ENCODE measurements at places on chromosomes 12 and 14.
A peak's percentile ranks its signal among the peaks of the same experiment; 100 is the strongest.

DNA sequence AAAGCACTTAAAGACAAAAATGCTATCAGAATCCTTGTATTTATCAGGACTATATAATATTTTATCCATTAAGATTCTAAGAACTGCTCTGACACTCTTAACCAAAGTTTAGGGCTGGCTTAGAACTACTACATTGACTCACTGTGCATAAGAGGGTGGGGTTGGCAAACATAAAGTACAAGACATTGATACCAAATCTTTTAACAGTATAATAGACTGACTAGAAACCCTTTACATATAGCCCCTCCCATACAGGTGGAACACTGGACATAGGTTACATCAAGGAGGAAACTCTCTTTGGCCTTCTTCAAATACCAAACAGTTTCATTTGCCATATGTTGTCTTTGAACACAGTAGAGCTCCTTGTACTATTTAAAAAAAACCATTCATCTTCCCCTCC is 15.6 kb upstream of the REP15 start:
- no peak for DNase-seq

DNA sequence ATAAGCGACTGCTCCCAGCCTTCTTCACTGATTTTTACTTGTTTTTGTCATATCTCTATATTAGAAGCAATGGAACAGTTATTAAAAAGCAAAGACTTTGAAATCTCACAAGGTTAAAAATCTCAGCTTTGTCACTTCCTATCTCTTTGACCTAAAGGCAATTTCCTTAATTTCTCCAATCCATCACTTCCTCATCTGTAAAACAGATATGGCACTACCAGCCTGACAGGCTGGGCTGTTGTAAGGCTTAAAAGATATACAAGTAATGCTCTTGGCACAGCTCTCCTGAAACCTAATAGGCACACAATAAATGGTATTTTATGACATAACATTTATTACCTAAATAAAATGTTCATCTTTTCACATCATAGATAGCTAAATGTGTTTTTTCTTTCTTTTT is 25.6 kb downstream of the ATXN2 start:
- DNase-seq: no peak

DNA sequence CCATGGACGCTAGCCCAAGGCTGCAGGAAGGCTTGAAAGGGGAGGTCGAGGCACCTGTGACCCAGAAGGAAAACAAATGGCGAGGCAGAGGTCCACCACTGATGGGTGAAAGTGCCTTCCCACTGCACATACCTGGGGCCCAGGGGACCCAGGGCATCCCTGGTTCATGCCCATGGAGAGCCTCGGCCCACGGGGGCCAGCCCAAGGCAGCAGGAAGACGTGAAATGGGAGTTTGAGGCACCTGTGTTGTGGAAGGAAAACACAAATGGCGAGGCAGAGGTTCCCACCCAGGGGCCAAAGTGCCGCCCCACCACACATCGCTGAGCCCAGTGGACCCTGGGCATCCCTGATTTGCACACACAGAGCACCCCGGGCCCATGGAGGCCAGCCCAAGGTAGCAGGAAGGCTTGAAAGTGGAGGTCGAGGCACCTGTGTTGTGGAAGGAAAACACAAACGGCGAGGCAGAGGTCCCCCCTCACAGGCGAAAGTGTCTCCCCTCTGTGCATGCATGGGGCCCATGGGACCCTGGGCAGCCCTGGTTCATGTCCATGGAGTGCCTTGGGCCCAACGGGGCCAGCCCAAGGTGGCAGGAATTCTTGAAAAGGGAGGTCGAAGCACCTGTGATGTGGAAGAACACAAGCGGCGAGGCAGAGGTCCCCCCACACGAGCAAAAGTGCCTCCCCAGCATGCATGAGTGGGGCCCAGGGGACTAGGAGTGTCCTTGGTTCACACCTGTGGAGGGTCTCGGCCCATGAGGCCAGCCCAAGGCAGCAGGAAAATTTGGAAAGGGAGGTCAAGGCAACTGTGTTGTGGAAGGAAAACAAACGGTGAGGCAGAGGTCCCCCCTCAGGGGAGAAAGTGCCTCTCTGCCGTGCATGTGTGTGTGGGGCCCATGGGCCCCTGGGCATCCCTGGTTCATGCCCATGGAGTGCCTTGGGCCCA is 383.3 kb downstream of the ALG10 start:
- DNase-seq: no peak

- DNase-seq: no peak
These were observed 106.1 kb upstream of the TMEM132D start for GRCh38 chr12:130009961-130010360.

DNA sequence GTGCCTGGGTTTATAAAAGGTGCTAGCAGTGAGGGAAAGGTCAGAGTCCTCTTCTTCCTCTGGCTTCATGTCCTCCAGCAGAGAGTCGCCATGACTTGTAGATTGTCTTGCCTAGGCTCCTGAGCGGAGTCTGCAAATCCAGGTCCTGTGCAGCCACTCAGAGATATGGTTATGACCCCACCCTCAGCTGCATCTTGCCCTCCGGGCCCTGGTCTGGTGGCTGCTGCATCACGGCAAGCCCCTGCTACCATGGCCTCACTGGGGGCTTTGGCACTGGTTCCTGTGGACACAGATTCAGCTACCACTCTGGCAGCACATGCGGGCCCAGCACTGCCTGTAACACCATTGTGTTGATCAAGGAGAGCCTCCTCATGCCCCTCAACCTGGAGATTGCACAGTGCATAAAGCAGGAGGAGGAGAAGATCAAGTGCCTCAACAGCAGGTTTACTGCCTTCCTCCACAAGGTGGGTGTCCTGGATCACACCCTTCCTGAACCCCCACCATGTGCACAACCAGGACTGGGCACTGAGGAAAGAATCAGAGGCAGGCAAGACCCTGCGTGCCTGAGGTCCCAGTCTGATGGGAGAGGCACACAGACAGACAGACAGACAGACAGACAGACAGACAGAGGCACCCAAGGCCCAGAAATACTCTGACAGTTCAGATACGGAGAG is 10.5 kb upstream of the KRT86 start:
- DNase-seq: no peak

- DNase-seq: no peak
These were observed 32.7 kb downstream of the CCDC175 start for GRCh38 chr14:59543873-59544272.

- no peak for DNase-seq
These were observed 64.2 kb downstream of the ERGIC2 start for GRCh38 chr12:29316752-29317151.

GRCh38 chr12:90295858-90296257 is 587.2 kb upstream of the ATP2B1 start:
- DNase-seq: no peak

DNA sequence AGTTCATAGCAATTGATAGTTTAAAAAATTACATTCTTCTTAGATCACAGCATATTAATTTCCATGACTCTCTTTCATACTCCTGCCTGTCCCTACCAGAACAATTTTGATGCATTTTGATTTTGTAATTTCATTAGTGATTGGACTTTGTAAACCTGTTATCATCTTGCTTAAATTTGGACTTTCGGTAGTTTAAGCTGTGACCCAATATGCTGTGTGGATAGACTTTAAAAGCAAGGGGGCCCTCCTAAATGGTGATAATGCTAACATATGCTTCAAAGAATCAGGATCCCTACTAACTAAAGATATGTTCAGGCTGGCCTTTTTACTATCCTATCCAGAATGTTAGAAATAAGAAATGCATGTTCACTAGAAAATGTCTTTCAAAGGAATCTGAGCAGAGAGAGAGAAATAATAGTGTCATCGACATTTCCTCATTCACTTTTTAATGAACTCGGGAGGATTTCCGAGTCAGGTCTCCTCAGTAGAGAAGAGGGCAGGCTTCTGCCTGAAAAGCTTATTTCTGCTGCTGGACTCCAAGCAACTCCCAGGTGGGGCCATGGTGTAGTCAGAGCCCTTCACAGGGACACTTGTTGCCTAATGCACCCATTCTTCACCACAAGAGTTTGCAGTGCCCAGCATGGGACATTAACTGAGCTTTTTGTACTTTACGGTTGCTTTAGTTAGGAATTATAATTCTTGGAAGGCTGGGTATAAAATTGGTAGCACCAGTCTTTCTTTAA is 16.7 kb downstream of the SLC38A4 start:
- DNase-seq: no peak

GRCh38 chr12:45458238-45458637 is 242.3 kb downstream of the ANO6 start:
- no peak for DNase-seq

- DNase-seq: no peak
These were observed 96.0 kb downstream of the SRGAP1 start for GRCh38 chr12:63940310-63941005.

- DNase-seq: no peak
These were observed 2.6 kb downstream of the PSME1 start for GRCh38 chr14:24138396-24139271.

- DNase-seq: no peak
These were observed at the start of gene GMPR2 for GRCh38 chr14:24232645-24233537. Gene GMPR2 (plus strand): TSS chr14:24232929. CDS start chr14:24233254, 325 bp downstream.

DNA sequence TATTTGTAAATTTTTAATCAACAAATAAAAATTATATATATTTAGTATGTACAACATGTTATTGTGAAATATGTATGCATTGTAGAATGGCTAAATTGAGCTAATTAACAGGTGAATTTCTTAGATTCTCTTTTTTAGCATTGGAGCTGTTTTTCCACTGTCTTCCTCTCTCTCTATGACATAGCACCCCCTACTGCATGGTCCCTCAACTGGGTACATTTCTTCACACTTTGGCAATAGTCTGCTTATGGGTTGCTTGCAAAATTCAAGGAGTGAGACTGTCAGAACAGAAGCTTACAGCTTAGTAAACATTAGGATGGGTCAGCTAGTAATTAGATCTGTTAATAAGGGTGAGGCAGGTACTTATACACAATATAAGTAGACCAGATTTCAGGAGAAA is 658.5 kb upstream of the MGAT4C start:
- DNase-seq: no peak

GRCh38 chr12:26396402-26396801 is 201.0 kb downstream of the SSPN start:
- DNase-seq: no peak

GRCh38 chr14:62066304-62066703 is 304.1 kb downstream of the SNAPC1 start:
- DNase-seq: no peak

- DNase-seq: no peak
These were observed 64.6 kb downstream of the CALM1 start for GRCh38 chr14:90461425-90461824.

- DNase-seq: no peak
These were observed 791.2 kb downstream of the TMEM121 start for GRCh38 chr14:106317593-106317992.

GRCh38 chr12:32179011-32179395 is 72.4 kb downstream of the BICD1 start:
- DNase-seq: no peak

DNA sequence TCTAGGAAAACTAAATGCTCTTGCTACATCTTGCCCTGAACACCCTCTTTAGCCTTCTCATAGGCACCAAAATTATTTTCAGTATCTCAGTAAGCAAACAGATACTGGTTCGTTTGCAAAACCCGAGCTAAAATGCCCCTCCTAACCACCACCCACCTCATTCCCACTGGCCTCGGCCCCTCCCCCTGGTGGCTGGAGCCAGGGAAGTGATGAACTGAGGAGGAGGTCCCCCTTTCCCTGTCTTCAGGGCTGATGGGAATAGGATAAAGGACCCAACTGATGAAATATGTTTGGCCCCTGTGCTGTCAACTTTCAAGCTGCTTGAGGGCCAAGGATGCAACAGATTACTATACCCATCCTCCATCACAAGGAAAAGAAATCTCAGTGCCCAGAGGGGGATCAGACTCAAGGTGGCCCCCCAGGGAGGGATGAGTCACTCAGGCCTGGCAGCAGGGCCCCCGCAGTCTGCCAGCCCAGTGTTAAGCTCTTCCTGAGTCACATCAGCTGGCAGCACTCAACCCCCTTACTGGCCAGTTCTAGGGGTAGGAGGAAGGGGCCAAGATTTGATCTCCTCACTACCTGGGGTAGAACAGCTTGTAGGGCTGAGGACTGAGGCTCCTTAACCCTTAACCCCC is 1.7 kb downstream of the ANKRD52 start:
- no peak for DNase-seq

- DNase-seq: no peak
These were observed 84.7 kb upstream of the RFX4 start for GRCh38 chr12:106498056-106498455.

DNA sequence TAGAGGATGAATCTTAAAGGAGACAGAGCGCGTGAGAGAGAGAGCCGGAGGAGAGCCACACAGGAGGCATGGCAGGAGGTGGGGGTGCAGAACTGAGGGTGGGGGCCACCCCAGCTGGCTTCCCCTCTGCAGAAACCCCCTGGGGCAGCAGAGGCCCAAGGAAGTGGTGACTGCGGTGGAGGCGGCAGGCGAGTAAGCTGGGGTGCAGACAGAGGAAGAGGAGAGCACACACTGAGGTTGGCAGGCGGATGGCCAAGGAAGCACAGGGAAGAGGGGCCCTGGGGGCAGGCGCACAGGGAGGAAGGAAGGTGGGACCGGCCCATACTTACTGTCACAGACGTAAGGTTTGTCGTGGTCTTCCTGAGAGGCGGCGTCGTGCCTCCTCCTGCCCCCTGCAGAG is 179.8 kb downstream of the DPF3 start:
- DNase-seq: peak; percentile 5

DNA sequence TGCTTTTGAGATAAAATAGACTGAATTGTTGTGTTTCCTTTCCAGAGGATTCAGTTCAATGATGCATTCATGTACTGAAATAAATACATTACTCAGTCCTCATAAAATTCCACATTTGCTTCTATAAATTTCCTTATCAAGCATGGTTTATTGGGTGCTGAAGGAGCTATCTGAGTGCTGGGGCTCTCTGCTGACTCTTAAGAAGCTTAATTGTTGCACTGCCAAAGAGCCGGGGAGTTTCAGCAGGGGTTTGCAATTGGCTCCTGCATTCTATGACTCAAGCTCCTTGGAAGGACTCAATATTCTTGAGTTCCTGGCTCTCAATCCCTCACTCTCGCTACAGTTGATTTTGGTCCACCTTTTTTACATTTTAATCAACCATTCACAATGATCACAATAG is 69.8 kb upstream of the PYGL start:
- no peak for DNase-seq

- DNase-seq: no peak
These were observed 160.5 kb downstream of the KITLG start for GRCh38 chr12:88419794-88420193.

DNA sequence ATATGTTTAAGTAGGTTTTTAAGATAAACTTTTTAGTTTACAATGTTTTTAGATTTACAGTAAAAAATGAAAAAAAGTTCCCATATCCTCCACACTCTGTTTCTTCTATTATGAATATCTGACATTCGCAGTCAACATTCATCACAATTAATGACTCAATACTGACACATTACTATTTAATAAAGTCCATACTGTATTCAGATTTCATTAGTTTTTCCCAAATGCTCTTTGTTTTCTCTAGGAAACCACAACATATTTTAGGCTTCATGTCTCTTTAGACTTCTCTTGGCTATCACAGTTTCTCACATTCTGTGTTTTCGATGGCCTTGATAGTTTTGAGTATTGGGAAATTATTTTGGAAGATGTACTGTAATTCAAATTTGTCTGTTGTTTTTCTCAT is 399.8 kb downstream of the SLC6A15 start:
- no peak for DNase-seq

- DNase-seq: no peak
These were observed 50.2 kb downstream of the FRMD6 start for GRCh38 chr14:51701951-51702350.

Measured in CD4-positive, alpha-beta T cell treated with Interleukin-2 at 100 ng/mL for 4 hours (primary cell).